ENCODE measurements at places on chromosomes 1 and 21. TPM values are rescaled to one million over a fixed set of nuclear protein-coding genes. Genes with fewer than 3 reads are reported as not detected.

The ARHGAP29 gene
- total RNA-seq = 20.5 TPM

The CITED4 gene
- total RNA-seq = 11.3 TPM

The SLAMF7 gene
- 4.6 TPM for total RNA-seq

The GUCA2B gene
- not detected for total RNA-seq

The CR2 gene
- not detected for total RNA-seq

The DNM3 gene
- 2.1 TPM for total RNA-seq

The KLF17 gene
- total RNA-seq = not detected

The BMP8A gene
- total RNA-seq = 0.34 TPM

The CATSPERE gene
- total RNA-seq = 0.43 TPM

The CPLANE2 gene
- total RNA-seq = 13.3 TPM

The HSPB7 gene
- total RNA-seq = not detected

The PBXIP1 gene
- 72.8 TPM for total RNA-seq

The RAVER2 gene
- total RNA-seq = 8.5 TPM

The UTS2 gene
- 0.21 TPM for total RNA-seq

The PTPN7 gene
- not detected for total RNA-seq

The LRRN2 gene
- not detected for total RNA-seq

The ZNHIT6 gene
- total RNA-seq = 18.3 TPM

The NTNG1 gene
- 5.1 TPM for total RNA-seq

The TDRD10 gene
- total RNA-seq = not detected

The YTHDF2 gene
- total RNA-seq = 69.4 TPM

The MROH7 gene
- total RNA-seq = 0.36 TPM

The CD5L gene
- not detected for total RNA-seq

The DNALI1 gene
- under 0.01 TPM for total RNA-seq

The PAQR7 gene
- 13.3 TPM for total RNA-seq

The ELF3 gene
- total RNA-seq = 23.2 TPM

The KRTAP10-12 gene
- not detected for total RNA-seq

The ZNF362 gene
- 4.9 TPM for total RNA-seq

The NBPF6 gene
- total RNA-seq = under 0.01 TPM

The SPSB1 gene
- 30.8 TPM for total RNA-seq

The RGS13 gene
- not detected for total RNA-seq

The DENND2D gene
- total RNA-seq = 25.6 TPM

The SYNC gene
- 1.7 TPM for total RNA-seq

The LAPTM5 gene
- under 0.01 TPM for total RNA-seq

The OR14C36 gene
- total RNA-seq = not detected

The ZNF678 gene
- 5.1 TPM for total RNA-seq

The FCRL1 gene
- total RNA-seq = not detected

The CLDN19 gene
- not detected for total RNA-seq

The TRIM46 gene
- total RNA-seq = 1.3 TPM

The HMGCS2 gene
- not detected for total RNA-seq

The RPE65 gene
- total RNA-seq = not detected

The SV2A gene
- total RNA-seq = 0.36 TPM

The TDRD5 gene
- under 0.01 TPM for total RNA-seq

The ARTN gene
- 28.7 TPM for total RNA-seq

The CRNN gene
- 24.6 TPM for total RNA-seq

The DIRAS3 gene
- total RNA-seq = 0.07 TPM

The PLPPR5 gene
- total RNA-seq = not detected

The MYOG gene
- total RNA-seq = not detected

The KCNJ15 gene
- total RNA-seq = 11.6 TPM

The MAP3K6 gene
- total RNA-seq = 29.0 TPM
